ENCODE measurements at places on chromosomes 1 and 21. TPM values are rescaled to one million over a fixed set of nuclear protein-coding genes. Genes with fewer than 3 reads are reported as not detected.

- DNase-seq, result no peak
Observed at GRCh38 chr1:174747613-174748012, 252.1 kb upstream of the CACYBP start.

C1orf21 gene
- total RNA-seq, result 91.7 TPM

DNA sequence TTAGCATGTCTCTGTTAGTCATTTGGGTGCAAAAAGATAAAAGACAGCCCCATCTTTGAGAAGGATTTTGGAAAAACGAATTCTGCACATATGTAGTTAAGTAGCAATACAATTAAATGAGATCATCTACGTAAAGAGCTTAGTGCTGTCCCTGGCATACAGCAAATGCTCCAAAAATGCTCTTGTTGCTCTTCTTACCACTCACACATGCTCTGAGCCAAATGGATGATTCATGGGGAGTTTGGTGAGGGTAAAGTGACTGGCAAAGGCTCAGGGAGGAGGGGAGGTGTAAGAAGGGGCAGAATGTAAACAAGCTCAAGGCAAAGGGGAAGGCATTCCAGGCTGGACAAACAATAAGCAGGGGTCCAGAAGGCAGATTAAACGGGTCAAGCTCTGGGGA is 191.9 kb downstream of the AK5 start:
- no peak for DNase-seq

- DNase-seq, result no peak
Observed at GRCh38 chr1:99650030-99650429, 4.1 kb downstream of the PALMD start.

GRCh38 chr1:233704170-233704897 is 90.4 kb downstream of the KCNK1 start:
- DNase-seq, result peak; percentile 80

- no peak for DNase-seq
Observed at GRCh38 chr1:205975387-205975998, 27.7 kb downstream of the RAB7B start.

APCS gene
- not detected for total RNA-seq

PTPRF gene
- 33.8 TPM for total RNA-seq

DNA sequence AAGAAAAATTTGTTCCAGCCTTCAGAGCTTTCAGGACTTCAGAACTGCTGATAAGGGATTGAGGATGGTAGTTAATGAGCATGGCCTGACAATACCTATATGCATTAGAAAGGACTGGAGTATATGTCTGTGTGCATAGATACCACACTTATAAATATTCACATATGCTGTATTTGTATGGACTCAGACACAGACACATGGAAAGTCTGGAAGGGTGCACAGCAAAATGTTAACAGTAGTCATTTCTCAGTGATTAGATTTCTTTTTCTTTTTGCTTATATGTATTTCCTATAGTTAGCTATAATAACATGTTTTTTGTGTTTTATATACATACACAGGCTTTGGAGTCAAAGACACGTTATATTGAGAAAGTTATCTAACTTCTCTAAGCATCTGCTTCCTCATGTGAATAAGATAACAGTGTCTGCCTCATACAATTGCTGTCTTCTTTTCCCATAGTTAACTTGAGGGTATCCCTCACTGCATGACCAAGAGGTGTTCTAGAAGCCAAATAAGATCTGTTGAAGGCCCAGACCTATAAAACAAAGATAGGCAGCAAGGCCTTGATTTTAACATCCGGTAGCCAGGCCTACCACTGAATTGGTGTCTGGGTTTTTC is 31.3 kb downstream of the INPP5B start:
- no peak for DNase-seq

GRCh38 chr1:82646888-82647287 is 846.2 kb downstream of the ADGRL2 start:
- DNase-seq, result no peak

- DNase-seq, result no peak
Observed at GRCh38 chr1:206714331-206715058, 29.8 kb downstream of the MAPKAPK2 start.

PLEKHM2 gene
- total RNA-seq, result 68.2 TPM

GRCh38 chr21:37164742-37165141 is 91.7 kb downstream of the TTC3 start:
- no peak for DNase-seq

- no peak for DNase-seq
Observed at GRCh38 chr1:192939440-192939839, 119.7 kb downstream of the UCHL5 start.

All from esophagus muscularis mucosa (tissue), 4 donors.